ENCODE measurements at places on chromosomes 1 and 21. TPM values are rescaled to one million over a fixed set of nuclear protein-coding genes. Genes with fewer than 3 reads are reported as not detected.

The ARHGEF10L gene
- total RNA-seq, result 49.3 TPM

The SPATC1L gene
- 8.7 TPM for total RNA-seq

The FBLIM1 gene
- 66.6 TPM for total RNA-seq

The C1orf56 gene
- 8.8 TPM for total RNA-seq

The C1orf52 gene
- 7.5 TPM for total RNA-seq

The SPRTN gene
- 8.9 TPM for total RNA-seq

DNA sequence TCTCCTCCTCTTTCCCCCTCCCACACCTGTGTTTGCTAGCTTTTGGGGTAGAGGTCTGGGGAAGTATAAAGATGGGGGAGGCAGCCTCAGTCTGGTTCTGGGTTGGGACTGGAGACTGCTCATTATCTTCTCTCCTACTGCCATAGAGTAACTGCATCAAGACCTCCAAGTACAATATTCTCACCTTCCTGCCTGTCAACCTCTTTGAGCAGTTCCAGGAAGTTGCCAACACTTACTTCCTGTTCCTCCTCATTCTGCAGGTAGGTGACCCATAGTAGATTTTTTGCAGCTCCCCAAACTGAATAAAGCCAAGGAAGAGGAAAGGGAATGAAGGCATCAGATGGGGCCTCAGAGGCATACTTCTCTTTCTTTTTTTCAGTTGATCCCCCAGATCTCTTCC lies 5.3 kb downstream of the ATP8B2 start:
- DNase-seq, result no peak

DNA sequence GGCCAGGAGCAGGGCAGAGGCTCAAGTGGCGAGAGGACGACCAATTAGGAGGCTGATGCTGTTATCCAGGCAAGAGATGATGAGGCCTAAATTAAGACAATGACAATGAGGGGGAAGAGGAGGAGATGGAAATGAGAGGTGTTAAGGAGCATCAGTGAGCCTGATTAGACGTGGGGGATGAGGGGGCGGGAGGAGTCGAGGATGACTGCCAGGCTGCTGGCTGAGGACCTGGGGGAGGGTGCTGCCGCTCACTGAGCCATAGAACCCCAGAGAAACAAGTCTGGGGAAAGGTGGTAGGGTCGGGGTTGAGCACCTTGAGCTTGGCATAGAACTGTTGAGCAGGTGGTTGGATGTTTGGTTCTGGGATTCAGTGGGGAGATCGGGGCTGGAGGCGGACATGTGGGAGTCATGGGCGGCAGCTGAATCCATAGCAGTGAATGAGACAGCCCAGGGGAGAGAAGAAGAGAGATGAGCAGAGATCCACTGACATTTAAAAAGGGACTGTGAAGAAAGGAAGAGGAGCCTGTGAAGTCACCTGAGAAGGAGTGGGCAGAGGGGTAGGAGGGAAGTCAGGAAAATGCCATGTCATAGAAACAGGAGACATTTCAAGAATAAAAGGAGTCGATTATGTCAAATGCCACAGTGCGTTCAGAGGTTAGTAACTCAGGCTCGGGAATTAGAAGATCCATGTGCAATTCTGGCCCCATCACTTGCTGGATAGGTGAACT lies 28.5 kb downstream of the DLGAP3 start:
- DNase-seq, result no peak

DNA sequence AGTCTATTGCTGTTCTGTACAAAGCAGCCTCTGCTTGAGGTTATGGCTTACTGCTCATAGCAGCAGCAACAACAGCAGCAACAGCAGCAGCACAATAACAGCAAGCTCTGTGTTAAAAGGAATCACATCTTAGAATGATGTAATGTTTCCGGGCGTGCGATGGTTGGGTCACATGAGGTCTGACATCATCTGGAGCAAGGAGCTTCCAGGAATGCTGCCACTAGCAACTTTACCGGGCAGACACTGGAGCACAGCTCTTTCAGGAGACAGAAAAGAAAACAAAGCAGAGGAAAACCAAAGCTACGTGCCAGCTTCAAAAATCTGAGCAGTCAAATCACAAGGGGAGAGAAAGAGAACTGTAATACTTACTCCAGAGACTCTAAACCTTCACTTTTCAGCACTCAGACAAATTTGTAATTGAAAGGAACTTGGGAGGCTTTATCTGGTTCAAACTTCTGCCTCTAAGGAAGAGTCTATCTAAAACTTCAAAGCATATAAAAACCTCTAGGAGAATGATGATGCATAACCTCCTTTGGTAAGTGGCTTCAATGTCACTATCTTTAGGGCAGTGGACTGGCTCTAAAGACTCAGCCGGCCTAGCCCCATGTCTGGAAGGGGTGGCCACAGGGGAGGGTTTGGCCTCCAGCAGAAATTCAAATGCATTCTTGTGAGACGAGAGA lies 28.3 kb upstream of the RAB3GAP2 start:
- peak; percentile 94 for DNase-seq

- no peak for DNase-seq
Measured at GRCh38 chr21:28639737-28640136, 352.9 kb downstream of the LTN1 start.

- no peak for DNase-seq
Measured at GRCh38 chr21:41390043-41390639, 28.3 kb downstream of the MX2 start.

GRCh38 chr1:167510881-167511280 lies 7.4 kb downstream of the CD247 start:
- no peak for DNase-seq

GRCh38 chr1:93411000-93411399 lies 36.9 kb upstream of the FNBP1L start:
- DNase-seq, result no peak

DNA sequence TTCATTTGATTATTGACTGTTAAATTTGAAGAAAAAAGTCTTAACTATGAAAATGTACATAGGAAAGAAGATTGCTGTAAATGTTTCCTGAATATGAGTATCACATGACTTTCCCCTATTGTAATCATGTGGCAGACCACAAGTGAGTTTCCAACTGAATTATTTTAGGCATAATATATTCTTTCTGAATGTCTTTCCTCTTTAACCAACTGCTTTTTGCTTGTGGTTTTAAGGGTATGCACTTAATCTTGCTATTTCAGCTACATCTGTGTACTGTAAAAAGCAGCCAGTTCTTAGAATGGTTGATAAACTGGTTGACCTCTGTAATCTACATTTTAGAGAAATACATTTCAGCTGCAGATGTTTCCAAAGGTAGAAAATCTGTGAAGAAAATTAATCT lies 400.7 kb downstream of the NEGR1 start:
- DNase-seq, result no peak

GRCh38 chr1:16618719-16619118 lies 5.4 kb upstream of the NBPF1 start:
- peak; percentile 63 for DNase-seq

GRCh38 chr1:41428738-41429640 lies 55.5 kb downstream of the EDN2 start:
- no peak for DNase-seq

GRCh38 chr1:53822931-53823330 lies 15.2 kb downstream of the NDC1 start:
- DNase-seq, result no peak

- DNase-seq, result no peak
Measured at GRCh38 chr1:110554871-110555801, 36.2 kb upstream of the KCNA10 start.
